Effector memory CD4-positive, alpha-beta T cell (primary cell): ENCODE measurements at places on chromosomes 7 and 10.

- no peak for DNase-seq
Measured at GRCh38 chr10:62095181-62096122, 173.2 kb downstream of the RTKN2 start.

DNA sequence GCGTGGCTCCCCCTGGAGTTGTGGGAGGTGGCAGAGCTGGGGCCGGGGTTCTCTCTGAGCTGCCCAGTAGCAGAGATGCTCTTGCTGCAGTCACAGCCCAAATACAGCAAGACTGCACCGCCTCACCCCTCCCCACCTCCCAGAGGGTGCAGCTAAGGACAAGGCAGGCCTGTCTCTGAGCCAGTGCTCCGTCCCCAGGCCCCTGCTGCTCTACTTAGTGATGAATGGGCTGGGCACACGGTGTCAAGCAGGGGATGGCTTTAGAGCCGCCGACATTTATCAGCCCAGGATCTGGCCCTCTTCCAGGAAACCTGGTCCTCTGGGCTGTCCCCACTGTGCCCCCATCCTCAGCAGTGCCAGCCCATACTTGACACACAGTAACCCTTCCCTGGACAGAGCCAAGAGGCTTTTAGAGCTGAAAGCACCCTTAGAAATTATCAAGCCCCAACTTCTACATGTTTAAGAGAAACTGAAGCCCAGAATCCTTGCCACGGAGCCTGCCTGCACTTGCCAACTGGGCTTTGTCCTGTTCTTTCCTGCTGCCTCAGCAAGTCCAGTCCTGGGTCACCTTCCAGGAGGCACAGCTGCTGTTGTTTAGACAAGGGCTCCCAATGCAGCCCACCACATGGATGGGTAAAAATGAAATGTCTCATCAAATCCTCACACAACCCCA, 137.1 kb upstream of the UNC5B start:
- DNase-seq: no peak

- no peak for DNase-seq
Measured at GRCh38 chr7:74480861-74481417, 27.2 kb downstream of the GTF2IRD1 start.

- DNase-seq: no peak
Measured at GRCh38 chr7:156474241-156474743, 166.3 kb upstream of the RNF32 start.

- no peak for DNase-seq
Measured at GRCh38 chr10:102017295-102017694, 38.7 kb downstream of the ARMH3 start.

GRCh38 chr10:112782200-112782907, 167.7 kb upstream of the TCF7L2 start:
- DNase-seq: no peak

DNA sequence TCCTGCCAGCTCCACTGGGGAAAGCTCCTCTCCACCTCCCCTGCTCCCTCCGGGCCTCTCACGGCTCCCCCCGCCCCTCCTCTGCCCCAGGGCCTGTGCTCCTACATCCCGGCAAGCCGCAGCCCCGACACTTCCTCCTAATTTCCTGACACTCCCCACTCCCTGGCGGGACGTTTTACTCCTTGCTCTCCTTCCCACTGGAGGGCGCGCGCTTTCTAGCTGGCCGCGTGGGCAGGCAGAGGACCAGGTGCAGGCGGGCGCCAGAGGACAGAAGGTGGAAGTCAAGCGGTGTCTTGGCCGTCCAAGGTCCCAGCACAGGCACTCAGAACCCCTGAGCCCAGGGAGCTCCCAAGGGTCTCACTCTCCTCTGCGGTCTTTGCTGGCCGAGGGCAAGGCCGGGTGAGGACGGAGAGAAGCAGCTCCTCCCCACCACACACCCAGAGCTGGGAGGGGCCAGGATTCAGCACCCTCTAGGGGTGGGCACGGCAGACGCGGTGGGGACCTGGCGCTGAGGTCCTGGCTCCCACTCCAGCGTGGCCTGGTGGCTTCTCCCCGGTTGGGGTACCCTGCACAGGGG, 19.1 kb downstream of the ADAM8 start:
- no peak for DNase-seq

GRCh38 chr10:86206240-86206579, 160.4 kb downstream of the GRID1 start:
- DNase-seq: no peak

GRCh38 chr7:17159500-17160037, 138.9 kb upstream of the AHR start:
- no peak for DNase-seq

DNA sequence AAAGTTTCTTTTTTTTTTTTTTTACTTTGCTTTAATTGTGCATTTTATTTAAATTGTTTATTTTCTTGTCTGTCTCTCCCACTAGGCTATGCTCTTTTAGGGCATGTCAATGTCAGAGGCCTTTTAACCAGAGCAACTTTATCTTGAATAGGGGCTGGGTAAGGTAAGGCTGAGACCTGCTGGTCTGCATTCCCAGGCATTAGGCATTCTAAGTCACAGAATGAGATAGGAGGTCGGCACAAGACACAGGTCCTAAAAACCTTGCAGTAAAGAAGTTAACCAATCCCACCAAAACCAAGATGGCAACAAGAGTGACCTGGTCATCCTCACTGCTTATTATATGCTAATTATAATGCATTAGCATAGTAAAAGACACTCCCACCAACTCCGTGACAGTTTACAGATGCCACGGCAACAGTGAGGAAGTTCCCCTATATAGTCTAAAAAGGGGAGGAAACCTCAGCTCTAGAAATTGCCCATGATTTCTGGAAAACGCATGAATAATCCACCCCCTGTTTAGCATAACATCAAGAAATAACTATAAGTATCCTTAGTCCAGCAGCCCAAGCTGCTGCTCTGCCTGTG, 47.0 kb upstream of the FRMD4A start:
- no peak for DNase-seq

GRCh38 chr7:76234931-76235441, 33.3 kb downstream of the SRRM3 start:
- DNase-seq: peak; percentile 33

DNA sequence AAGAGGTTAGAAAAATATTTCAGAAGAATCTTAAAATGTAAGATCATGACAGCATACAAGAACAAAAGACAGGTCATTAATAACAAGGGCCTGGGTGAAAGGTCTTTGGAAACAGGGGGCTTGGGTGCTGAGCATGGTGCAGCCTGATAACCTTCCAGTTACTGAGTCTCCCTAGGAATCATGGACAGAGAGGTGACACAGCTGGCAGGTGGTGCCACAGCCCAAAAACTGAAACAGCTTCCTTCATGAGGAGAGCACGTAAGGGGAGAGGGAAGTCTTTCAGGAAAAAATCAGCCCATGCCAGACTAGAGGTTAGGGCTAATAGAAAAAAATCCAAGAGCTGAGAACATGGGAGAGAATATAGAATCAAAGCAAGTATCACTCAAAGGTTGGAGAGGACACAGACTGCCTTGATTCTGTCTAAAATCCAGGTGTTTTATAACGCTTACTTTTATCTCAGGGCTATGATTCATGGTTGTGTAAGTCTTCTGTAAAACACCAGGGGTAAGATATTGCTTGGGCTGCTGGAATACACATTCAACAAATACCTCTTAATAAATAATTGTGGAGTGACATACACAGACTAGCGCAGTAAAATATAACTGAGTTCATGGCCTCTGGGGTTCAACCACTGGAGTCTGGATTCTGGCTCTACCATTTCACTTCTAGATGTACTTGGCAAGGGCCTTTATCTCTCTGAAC, 88.1 kb downstream of the SEMA3C start:
- DNase-seq: no peak

DNA sequence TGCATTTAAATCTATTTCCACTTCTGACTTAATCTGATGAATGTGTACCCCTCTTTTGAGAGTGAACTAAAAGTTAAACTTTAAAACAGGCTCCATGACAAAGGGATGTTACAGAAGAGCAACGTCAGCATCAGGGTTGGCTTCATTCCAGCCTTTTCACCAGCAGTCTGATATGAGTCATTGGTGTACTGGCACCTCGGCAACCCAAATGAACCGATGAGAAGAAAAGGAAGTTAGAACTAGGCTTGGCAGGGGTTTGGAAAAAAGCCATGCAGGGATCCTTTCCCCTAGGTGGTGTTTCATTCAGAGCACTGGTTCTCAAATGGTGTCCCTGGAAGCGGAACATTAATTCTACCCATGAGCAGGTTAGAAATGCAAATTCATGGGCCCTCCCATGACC, 53.6 kb downstream of the SEC61G start:
- DNase-seq: no peak
